Thoracic aorta (tissue), 2 donors: ENCODE measurements at places on chromosomes 2 and 18. TPM values are rescaled to one million over a fixed set of nuclear protein-coding genes. Genes with fewer than 3 reads are reported as not detected.
A peak's percentile ranks its signal among the peaks of the same experiment; 100 is the strongest.

GRCh38 chr2:102208774-102209173 is 22.0 kb downstream of the IL1RL2 start:
- H3K27ac ChIP-seq = no peak overlapping the region
- peaks cover 8% of the 10 kb centered on the region for H3K4me1 ChIP-seq
- H3K27me3 ChIP-seq = no peaks in the 10 kb centered on the region

DNA sequence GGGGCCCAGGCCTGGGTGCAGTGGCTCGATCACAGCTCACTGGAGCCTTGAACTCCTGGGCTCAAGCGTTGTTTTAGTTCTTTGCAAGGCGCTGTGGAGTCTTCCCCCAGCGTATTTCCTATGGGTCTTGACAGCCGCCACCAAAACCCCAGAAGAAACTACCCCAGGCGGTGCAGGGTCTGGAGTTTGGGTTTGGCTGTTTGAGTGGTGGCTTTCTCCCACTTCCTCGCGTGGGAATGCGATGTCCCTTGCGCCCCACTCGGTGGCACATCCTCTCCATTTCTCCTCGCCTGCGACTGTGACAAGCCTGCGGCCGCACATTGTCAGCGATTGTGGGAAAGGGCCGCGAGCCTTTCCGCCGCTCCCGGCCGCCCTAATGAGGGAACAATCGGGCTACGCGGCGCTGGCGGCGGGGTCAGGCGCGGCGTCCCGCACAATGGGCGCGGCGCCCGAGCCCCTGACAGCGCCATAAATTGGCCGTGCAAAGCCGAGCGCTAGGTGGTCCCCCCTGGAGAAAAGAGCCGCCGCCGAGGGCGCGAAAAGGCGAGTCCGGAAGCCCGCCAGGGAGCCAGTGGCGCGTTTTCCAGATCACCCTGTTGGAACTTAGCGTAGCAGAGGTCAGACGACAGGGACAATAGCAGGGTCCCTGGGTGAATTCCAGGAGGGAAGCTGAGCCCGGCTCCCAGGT is 194.9 kb upstream of the POU3F3 start:
- DNase-seq = no peak
- H3K36me3 ChIP-seq = no peaks in the 10 kb centered on the region
- peak overlapping the region; percentile 46 for H3K4me3 ChIP-seq
- no peaks in the 10 kb centered on the region for H3K27me3 ChIP-seq
- no peaks in the 10 kb centered on the region for H3K4me1 ChIP-seq

- H3K27me3 ChIP-seq = no peaks in the 10 kb centered on the region
- peaks cover 6% of the 10 kb centered on the region for H3K4me1 ChIP-seq
- no peak overlapping the region for H3K4me3 ChIP-seq
- no peak for DNase-seq
- H3K27ac ChIP-seq = no peak overlapping the region
These were observed 24.2 kb downstream of the LDLRAD4 start for GRCh38 chr18:13242797-13243196.

DNA sequence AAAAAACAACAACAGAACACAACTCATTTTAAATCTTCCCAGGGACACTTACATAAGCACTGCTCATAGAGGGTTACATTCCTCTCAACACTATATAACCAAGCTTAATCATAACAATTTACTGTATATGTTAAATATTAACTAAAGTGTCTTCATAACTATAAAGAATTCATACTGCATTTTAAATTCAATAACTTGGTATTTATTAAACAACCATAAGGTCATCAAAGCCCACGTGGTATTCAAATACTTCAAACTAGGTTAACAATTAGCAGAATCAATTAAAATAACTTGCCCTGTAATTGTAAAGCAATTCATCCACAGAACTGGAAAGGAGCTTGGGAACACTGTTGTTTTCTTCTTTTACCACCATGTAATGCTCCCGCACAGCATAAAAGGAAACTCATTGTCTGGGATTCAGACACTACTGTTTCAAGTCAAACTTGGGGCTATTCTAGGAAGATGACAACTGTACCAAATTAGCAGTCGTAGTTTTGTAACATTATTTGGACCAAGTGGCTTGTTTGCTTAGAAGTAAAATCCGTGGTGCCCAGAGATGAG is 10.4 kb downstream of the GAREM1 start:
- H3K4me3 ChIP-seq = no peak overlapping the region
- no peaks in the 10 kb centered on the region for H3K27me3 ChIP-seq
- DNase-seq = no peak
- H3K4me1 ChIP-seq = no peaks in the 10 kb centered on the region
- no peaks in the 10 kb centered on the region for H3K36me3 ChIP-seq

GRCh38 chr2:197777823-197778407 is 7.2 kb downstream of the BOLL start:
- DNase-seq = no peak
- no peaks in the 10 kb centered on the region for H3K36me3 ChIP-seq
- peaks cover 21% of the 10 kb centered on the region for H3K4me1 ChIP-seq
- no peaks in the 10 kb centered on the region for H3K27me3 ChIP-seq
- no peak overlapping the region for H3K27ac ChIP-seq
- H3K4me3 ChIP-seq = no peak overlapping the region

Gene CNTNAP5
- not detected for total RNA-seq
